GM12865 (cell line): ENCODE measurements at places on chromosomes 5 and 9.

DNA sequence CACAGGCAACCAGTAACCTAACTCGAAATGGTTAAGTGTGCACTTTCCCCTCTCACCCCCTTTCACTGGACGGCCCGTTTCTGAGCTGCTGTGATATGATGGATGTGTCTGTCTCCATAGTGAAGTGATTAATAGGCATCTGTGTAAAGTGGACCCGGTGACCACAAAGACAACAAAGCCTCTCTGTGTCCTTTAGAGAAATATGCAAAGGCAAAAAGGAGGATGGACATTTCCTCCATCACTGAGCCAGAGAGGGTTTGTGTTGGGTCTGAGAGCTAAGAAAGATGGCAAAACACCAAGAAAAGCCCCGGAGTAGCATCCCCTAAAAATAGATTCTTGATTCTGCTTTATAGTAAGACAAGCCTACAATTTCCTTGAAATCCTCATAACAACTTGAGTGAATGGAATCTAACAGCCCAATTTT lies 120.6 kb downstream of the SEMA6A start:
- DNase-seq = no peak

DNA sequence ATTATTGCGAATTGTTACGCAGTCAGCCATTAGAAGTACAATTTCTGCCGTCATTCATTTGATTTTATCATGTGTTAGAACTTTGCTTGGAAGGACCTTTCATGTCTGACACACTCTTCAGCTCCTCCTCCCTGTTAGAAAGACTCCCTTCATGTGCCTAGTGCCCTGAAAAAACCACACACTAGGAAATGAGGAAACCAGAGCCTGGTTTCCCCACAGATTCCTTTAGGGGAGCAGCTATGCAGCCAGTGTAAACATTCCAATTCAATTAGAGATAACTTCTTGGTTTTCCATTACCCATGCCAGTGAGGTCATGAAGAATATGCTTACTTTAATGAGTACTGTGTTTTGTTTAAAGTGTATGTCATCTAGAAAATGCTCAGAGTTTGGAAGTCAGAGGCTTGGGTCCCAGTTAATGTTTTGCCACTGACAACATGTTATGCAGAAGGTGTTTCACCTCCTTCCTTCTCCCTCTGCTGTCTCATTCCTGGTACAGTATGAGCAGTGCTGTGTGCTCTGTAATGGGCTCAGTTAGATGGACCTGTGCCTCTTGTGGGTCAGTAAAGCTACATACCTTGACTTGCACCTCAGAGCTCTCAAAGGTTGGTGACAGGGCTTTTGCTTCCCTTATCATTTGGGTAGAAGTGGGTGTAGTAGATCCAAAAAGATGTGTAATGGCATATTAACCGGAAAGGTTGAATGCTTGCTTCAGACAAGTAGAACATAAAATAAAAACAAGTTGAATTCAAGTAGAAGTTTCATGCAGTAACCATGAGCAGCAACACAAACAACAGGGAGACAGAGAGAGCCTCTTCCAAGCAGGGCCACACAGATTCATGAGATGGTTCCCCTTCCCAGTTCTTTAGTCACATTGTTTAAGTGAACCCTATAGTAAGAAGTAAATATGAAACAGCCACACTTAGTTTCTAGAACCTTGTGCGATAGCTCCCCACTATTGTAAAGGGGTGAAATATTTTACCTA lies 52.6 kb upstream of the TNFAIP8 start:
- DNase-seq = no peak

GRCh38 chr5:133744051-133744959 lies 132.0 kb upstream of the FSTL4 start:
- no peak for DNase-seq

GRCh38 chr9:10387282-10387681 lies 225.5 kb downstream of the PTPRD start:
- no peak for DNase-seq

- DNase-seq = no peak
Measured at GRCh38 chr5:76479973-76480667, 77.0 kb downstream of the IQGAP2 start.

DNA sequence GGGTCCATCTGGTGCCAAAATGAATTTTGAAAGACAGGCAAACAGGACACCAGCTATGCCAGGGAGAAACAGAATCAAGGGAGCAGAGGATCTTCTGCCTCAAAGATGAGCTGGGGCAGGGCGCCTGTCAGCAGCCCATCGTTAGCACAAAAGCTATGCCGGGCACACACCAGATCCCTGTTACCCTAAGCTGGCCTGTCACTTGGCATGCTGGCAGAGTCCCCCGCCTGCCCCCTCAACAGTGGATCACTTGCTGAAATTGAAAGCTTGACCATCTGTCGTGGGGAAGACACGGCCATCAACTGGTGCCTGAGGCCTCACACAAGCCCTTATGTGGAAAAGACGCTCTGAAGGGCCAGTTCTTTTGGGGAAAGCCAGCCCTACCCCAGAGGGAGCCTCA lies 256.4 kb downstream of the EBF1 start:
- no peak for DNase-seq

DNA sequence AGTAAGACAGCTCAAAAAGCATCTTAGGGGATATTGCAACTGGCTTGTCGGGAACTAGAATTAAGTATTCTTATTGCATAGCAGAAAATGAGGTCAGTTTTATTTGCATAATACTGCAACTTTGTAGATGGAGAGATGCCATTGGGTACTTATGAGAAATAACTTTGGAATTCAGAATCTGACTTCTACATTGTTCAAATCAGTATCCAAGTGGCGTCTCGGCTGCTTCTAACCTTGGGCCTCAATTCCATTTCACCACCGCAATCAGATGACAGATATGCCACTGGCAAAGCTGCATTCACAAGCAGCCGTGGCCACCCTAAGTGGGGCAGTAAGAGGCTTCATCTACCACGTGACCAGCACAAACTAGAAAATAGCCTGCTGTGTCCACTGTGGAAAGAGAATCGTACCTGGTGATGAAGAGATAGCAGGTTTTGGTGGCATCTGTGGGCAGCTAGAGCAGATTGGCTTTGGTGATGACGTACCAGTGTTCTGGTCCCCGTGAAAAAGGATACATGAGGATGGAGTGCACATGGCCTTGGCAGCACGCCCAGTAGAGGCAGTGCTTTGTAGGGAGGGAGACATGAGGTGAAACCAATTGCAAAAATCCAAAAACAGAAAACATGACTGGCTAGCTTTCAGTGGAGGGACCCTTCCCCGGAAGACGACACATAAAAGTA lies 116.6 kb downstream of the KLHL3 start:
- no peak for DNase-seq

DNA sequence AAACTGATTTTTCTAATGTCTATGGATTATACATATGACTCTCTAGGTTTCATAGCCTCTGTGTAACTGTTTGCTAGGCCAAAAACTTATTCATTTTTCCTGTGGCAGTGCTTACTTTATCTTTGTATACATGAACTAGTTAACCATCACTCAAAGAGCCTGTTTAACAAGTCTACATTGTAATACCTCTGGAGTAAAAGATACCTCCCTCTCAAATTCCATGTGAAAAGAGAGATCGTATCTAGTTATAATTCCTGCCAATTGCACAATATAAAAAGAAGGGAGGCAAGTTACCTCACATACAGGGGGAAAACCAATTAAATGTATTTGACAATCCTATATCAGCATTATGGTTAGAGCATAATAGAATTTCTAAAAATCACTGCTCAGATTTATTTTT lies 271.9 kb upstream of the ST8SIA4 start:
- DNase-seq = no peak

DNA sequence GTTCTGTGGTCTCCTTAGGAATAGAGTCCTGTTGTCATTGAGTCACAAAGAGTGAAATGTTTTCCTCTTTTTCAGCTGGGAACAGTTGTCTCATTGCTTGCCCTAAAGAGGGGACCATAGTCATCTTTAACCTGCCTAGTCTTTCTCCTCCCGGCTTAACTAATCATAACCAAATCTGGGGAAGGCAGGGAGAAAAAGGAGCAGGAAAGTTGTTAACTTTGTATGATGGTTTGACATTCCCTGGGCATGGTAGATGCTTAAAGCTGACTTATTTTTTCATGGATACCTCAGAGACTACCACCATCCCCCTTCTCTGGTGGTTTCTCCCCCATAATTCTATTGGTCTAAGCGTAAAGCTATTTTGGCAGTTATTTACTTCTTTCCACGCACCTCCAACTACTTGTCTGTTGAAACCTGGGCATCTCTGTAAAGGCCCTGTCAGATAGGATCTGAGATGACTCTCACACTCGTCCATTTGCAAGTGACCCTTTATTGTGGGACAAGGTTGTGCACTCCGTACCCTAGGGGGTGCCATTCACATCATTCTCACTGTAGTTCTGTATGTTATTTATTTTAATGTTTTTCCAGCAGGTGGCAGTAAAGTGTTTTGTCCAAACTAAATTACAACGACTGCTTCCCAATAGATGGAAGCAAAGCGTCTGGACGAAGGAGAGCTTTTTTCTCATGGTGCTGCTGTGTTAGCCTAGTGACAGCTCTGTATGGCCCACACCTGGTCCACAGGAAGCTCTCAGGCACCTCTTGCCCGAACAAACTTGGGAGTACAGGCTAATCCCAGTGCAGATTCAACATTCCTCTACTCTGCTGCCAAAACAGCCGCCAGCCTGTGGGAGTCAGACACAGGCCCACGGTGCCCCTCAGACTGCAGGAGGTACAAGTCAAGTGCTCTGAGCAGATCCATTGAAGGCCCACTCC lies 3.0 kb upstream of the FAM13B start:
- DNase-seq = peak; percentile 91

GRCh38 chr9:114140850-114141249 lies 14.5 kb upstream of the COL27A1 start:
- DNase-seq = no peak

DNA sequence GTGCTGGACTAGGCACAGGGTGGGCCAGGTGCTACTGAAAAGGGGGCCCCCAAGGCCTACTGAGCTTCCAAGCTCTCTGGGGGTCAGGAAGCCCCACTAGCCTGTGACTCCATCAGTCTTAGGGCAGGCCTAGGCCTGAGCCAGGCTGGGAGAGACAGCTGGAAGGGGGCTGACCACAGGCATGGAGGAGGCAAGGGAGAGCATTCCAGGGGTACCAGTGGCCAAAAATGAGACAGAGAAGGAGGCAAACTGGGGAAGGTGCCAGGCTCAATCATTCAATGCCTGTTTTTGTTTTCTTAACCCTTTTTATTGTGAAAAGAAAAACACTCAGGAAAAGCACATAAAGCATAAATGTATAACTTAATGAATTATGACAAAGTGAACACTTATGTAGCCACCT lies 26.2 kb upstream of the TCF7 start:
- DNase-seq = no peak

- DNase-seq = no peak
Measured at GRCh38 chr5:159121061-159121460, 21.3 kb upstream of the EBF1 start.

GRCh38 chr9:109945573-109945972 lies 165.6 kb downstream of the PALM2AKAP2 start:
- no peak for DNase-seq

DNA sequence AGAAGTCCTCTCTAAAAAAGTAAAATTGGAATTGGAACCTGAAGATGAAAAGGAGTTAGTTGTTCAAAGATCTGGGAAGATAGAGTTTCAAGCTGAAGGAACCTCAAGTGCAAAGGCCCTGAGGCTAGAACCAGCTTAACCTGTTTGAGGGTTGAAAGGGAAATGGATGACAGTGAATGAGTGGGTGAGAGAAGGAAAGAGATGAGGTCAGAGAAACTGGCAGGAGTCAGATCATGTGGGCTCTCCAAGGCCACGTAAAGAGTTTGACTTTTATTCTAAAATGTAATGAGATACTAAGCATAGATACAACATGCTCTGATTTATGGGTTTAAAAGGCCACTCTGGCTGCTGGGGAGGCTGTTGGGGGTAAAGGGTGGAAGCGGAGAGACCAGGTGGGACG lies 2.5 kb upstream of the RAD23B start:
- DNase-seq = no peak

- peak; percentile 81 for DNase-seq
Measured at GRCh38 chr5:150410524-150411244, 2.0 kb downstream of the CD74 start.

GRCh38 chr9:71767776-71768321 lies 464 bp downstream of the CEMIP2 start:
- no peak for DNase-seq

DNA sequence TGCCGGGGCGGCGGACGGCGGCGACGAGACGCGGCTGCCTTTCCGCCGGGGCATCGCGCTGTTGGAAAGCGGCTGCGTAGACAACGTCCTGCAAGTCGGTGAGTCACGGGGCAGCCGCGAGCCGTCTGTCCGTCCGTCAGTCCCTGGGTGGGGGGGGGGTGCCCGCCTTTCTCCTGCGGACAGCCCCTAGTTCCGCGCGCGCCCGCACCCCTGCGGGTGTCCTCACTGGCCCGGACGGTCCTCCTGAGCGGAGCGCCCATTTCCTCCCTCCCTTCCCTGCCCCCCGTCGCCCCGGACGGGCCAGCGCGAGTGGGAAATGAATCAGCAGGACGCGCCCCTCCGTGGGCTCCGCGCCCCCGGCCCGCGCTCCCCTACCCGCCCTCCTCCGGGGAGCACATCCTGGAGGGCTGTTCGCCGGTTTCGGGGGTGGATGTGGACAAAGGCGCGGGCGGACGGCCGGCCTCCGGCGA lies 828 bp downstream of the ZSWIM6 start:
- peak; percentile 51 for DNase-seq

DNA sequence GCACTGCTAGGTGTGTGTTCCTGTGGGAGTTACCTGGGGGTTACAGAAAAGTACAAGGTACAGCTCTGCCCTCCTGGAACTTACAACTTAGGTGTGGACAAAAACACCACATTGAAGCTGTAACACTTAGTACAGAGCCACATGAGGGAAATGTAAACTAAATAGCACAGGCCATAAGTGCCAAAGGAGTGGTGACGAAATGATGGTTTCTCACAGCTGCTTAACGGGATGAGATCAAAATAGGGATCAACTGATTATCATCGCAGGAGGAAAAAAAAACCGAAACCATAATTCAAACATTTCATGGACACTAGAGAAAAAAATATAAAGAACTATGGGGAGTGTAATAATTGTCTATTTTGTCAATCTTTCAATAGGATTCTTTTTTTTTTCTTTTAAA lies 5.9 kb downstream of the LIX1 start:
- no peak for DNase-seq

DNA sequence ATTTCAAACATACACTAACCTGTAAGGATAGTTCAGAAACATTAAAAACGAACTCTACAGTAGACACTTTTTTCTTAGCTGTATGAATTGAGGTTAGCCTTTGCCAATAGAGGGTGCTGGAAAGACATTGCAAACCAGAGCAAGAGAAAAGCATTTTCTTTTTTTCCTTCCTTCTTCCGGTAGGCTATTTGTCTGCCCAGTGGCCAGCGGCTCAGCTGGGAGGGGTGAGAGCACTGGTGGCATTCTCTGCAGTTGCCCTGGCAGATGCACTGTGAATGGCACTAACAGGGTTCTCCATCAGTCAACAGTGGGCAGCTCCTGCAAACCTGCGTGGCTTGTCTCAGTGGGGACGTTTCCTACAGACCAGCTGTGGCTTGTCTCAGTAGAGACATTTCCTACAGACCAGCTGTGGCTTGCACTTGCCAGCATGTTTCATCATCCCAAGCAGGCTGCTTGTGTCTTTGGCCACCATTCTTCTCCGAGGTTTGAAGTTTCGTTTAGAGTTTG lies 984.5 kb upstream of the CDH18 start:
- peak; percentile 1 for DNase-seq
